SW480 (cell line): ENCODE measurements at places on chromosomes 2 and 18.

GRCh38 chr2:159262226-159262625 is 24.3 kb downstream of the WDSUB1 start:
- DNase-seq = no peak

DNA sequence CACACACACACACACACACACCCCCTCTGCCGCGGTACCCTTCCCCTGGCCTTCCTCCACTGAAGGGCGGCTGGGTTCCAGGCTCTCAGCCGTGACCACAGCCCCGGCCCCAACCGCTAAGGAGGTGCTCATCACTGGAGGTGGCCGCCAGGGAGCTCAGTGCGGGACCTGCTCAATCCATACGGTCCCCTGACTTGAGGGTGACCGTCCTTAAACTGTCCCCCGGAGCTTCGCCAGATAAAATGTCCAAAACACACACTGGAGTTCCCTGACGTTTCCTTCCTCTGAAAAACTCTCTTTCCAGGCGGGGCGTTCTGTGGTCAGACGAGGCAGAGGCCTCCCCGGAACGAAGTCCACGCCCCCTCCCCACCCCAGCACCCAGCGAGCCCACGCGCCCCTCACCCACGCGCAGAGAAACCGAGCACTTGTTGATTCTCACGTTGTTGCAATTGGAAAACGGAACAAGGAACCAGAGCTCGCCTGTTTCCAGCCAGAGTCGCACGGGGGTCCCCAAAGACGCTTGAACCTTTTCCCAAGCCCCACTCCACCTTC is 1.4 kb downstream of the MBP start:
- no peak for DNase-seq

DNA sequence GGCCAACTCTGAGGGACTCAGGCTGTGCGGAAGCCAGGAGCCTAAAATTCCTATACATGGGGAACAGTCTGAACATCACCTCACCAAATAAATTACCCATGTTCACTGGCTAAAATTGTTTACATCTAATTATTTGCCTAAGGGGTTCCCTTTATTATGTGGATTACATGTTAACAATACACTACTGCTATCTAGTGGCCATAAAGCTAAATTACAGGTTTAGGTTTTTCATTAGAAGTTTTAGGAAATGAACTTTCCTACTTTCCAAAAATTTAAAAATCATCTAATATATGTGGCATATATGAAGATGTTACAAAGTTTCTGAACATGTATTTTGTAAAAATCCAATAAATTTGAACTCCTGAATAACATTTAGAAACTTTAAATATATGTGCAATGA is 40.3 kb downstream of the PLA2R1 start:
- DNase-seq = no peak

DNA sequence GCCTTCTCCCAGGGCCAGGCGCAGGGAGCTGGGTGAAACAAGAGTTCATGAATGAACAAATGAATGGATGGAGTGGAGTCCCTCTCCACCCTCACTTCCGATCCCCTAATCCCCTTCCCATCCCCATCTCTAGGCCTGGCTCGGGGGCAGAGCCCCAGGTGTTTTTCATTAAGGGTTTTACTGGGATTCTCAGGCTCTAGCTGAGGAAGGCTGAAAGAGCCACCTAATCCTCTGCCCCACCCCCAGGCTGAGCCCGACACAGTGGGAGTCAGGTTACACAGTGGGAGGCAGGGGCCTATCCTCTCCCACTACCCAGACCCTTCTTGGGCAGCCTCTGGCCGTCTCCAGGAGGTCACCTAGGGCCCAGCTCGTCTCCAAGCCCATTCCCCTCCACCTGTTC is 36.1 kb downstream of the SDC1 start:
- DNase-seq = no peak
